ENCODE measurements at places on chromosomes 5 and 9.

- no peak for DNase-seq
These were observed 84.6 kb downstream of the STARD4 start for GRCh38 chr5:111427762-111428161.

- no peak for DNase-seq
These were observed 13.7 kb downstream of the OR1J1 start for GRCh38 chr9:122463828-122464632.

DNA sequence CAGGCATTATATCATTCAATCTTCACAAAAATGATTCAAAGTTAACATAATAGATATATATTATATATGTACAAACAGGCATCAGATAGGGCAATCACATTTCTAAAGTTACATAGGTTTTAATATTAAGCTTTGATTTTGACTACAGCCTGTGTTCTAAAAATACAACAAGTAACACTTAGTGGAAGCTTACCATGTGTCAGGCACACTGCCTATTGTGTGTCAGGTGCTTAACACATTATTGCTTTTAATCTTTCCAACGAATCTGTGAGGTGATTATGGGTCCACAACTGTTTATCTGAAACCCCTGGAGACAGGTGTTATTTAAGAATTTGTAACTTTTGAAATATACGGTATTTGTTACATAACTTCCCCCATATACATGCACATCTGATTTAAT, 25.2 kb downstream of the FBN2 start:
- DNase-seq = no peak

GRCh38 chr9:129919841-129920240, 84.6 kb downstream of the USP20 start:
- no peak for DNase-seq

DNA sequence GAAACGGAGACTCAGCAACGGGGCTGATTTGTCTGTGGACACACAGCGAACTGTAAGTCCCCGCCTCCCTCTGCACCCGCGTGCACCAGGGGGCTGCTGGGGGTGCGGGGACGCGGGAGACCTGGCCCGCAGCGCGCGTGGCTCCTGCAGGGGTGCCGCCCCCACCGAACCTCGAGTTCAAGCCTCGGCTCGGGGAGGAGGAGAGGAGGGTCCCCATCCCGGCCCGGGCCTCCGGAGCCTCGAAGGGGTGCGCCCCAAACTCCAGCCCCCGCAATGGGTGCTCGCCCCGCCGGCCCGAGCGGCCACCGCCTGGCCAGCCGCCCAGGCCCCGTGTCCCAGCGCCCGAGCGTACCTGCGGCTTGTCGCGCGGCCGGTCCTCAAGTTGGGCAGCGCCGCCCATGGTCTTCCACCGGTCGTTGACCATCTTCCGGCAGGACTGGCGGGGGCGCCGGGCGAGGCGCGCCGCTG, 829 bp downstream of the FIBCD1 start:
- DNase-seq = no peak

DNA sequence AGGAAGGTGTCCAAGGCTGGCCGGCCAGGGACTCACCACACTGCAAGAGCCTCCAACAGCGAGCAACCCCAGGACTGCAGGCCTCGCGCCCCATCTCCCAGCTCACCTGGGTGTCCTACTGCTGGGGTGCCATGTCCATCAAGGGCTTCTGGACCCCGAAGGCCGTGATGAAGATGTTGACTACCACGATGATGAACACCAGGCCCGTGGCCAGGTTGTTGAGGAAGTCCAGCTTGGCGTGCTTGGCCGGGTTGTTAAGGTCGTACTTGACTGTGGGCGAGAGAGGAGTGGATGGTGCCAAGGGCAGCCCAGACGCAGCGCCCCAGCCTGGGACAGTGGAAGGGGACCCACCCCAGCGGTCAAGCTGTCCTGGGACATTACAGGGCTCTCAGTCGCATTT, 9.3 kb downstream of the NINJ1 start:
- DNase-seq = no peak

DNA sequence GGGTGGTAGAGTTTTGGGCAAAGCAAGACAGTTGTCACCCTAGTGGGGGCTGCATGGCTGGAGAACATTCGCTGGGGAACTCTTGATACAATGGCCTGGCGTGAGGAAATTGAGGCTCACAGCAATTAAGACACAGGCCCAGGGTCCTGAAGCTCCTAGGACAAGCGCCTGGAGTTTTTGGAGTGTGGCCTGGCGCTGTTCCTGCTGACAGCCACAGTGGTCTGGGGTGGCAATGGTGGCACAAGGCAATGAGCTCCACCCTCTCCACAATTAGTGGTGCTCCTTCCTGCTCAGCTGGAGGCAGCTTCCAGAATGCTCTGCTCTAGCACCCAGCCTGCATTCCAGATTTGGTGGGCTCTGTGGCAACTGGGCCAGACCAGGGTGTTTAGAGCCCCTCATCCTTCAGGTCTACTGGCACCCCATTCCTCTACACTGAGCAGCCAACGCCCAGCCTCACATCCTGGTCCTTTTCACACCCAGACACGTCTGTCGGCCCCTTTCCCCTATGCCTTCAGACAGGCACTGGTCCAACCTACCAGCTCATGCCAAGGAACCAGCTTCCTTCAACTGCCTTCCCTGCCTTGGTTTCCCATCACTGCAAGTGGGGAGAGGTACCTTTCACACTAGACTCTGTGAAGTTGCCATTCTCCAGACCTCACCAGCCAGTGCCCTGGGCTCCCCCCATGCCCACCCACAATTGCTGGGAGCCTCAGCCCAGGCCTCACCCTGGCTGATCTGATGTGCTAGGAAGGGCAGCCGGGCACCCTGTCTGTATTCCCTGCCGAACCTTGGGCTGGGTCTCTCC, 138.1 kb upstream of the COL5A1 start:
- DNase-seq = no peak

DNA sequence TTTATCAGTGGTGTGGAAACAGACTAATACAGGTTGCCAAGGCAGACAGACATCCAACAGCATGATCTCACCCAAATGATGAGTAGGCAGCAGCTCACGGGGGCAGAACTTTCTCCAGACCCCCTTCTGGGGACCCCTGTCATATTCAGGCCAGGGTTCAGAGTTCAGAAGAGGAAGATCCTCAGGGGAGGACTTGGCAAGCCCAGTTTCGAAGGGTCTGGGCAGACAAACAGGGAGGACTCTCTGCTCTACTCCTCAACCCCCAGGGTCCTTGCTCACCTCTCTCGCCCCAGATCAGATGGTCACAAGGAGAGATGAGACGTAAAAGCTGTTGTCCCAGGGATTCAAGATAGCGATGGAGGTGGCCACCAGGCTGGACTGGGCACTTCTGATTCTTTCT, 215.1 kb upstream of the MVB12B start:
- DNase-seq = no peak

DNA sequence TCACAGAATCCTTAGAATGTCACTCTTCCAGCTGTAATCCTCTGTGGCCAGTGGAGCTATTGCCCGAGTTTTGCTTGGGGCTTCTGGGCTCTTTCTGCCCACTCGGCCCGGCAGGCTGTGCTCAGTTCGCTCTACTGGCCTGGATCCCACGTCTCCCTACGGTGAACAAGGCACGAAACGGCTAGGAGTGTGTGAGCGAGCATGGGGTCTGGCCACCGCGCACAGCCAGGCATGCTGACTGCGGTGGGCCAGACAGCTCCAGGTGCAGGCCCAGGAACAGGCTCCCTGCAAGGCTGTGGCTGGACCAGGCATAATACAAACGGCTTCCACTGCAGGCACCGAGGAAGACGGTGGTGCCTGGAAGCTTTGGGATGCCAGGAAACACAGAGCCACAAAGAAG, 2035.5 kb upstream of the ACO1 start:
- DNase-seq = no peak

DNA sequence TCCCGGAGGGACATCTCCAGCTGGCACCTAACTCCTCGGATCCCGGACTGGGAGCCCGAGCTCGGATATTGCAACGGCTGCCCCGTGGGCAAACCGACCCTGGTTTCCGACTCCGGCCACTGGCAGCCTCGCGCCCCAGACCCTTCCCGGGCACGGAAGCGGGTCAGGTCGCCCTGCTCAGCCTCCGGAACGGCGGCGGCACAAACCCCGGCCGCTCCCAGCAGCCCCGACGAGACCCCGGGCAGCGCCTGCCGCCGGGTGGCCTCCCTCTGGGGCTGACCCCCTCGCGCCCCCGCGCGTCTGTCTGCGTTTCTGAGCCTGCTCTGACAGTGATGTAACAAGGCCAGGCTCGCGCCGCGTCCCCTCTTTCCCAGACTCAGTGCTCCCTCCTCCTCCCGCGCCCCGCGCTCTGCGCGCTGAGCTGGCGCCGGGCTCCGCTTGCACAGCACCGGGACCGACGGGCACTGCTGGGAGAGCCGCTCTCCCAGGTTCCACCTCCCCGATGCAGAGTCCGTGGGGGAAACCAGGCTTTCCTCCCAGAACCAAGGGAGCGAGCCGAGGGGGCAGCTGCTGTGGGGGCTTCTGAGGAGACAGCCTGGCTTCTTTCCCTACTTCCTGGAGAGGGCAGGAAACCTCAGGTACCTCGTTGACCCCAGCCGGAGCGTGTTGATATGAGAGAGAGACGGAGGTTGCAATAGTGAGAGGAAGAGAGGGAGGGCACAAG, at the start of gene TMEM215:
TSS of gene TMEM215 (plus strand) at position 373 of the 724 bp plus-strand sequence. CDS start 644 bp downstream, outside the sequence.
- DNase-seq = no peak

DNA sequence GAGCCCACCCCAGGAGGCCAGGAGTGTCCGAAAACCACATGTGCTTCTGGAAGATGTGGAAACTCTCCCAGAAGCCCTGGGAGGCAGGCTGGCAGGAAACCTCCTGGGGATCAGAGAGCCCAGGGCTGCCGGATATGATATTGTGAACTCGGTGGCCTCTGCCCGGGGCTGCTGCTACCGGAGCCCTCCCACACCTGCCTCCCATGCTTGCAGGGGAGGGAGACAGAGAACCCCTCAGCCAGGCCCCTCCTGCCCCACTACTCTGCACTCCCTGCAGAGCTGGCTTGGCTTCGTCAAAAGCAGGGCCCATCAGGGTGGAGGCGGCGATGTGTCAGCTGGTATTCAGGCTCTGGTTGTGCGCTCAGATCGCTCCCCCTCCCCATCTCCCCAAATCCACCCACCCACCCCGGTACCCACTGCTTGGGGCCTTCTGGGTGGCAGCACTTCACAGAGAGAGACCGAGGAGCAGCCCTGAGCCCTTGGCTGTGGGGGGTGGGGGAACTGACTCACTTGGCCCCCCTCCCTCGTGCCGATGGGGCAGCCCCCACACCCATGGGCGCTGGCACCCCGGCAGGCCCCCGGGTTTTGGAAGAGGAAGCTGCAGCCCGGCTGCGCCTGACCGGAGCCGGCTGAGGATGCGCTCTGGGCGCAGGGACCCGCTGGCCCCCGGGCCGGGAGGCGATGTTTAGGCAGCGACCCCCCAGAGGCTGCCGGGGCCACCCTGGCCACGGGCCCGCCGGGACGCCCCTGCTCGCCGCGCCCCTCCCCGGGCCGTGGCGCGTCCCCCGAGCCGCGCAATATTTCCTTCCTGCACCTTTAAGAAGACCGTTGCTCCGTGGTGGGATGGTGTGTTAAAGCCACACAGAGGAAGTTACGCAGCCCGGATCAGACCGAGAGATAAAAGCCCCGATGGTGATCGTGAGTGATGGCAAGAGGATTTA, 786 bp upstream of the NTNG2 start:
- peak; percentile 40 for DNase-seq

DNA sequence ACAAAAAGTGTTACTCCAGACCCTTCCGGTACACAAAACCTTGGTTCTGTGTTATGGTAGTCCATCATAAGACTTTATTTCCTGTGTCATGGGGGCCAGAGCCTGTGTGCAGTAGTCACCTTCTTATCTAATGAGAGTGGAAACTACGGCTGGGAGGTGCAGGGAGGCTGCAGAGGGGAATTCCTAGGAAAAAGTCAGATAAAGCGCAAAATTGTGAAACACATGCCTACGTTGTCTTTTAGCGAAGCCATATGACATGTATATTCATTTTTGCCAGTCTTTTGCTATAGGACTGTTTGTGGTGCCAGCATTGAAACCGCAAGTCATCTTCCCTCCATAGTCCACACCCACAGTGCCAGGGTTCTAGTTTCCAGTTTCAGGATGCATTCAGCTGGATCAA, 80.7 kb downstream of the PPARGC1B start:
- no peak for DNase-seq

- no peak for DNase-seq
These were observed 233.1 kb upstream of the GAS1 start for GRCh38 chr9:87180361-87180760.

- DNase-seq = no peak
These were observed 337 bp upstream of the DMAC1 start for GRCh38 chr9:7799944-7800285.

GRCh38 chr5:100691085-100691484, 155.9 kb downstream of the FAM174A start:
- DNase-seq = no peak

GRCh38 chr5:141343242-141343952, at the start of gene PCDHGA3:
Gene PCDHGA3, plus strand, starts transcription at chr5:141343829. Its CDS starts 205 bp downstream, at chr5:141344034.
- no peak for DNase-seq

DNA sequence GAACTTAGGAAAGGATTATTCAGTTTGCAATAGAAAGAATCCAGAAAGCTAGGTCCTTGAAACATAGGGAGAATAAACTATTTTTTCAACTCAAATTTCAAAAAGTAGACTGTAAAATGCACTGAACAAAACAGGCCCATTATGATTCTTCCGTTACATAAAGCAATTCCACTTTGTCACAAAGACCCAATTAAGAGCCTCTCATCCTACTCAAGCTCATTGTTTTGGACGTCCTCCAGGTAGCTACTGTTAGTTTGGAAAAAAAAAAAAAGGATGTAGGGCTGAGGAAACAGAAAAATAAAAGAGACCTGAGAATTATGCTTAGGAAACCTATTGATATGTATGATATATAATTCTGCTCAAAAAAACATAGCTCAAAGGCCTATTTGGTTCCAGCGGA, 74.0 kb downstream of the DIRAS2 start:
- no peak for DNase-seq

- no peak for DNase-seq
These were observed 62.3 kb downstream of the FOXI1 start for GRCh38 chr5:170168002-170168401.
